ENCODE measurements at places on chromosomes 3 and 15.

DNA sequence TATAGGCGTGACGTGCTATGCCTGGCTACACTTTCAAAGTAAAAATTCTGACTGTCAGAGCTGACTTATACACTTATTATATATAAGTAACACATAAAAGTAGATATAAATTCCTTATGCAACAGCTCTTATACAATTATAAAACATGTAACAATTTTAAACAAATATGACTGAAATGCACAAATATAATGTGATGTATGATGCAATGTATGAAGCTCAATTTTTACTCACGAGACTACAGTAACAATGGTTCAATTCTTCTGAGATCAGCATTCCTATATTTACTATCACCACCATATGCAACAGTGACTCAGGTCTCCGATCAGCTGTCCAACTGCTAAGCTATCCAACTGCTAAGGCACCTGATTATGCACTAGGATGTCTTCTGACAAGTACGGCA, 8.2 kb downstream of the BNIP2 start:
- no peak for DNase-seq

DNA sequence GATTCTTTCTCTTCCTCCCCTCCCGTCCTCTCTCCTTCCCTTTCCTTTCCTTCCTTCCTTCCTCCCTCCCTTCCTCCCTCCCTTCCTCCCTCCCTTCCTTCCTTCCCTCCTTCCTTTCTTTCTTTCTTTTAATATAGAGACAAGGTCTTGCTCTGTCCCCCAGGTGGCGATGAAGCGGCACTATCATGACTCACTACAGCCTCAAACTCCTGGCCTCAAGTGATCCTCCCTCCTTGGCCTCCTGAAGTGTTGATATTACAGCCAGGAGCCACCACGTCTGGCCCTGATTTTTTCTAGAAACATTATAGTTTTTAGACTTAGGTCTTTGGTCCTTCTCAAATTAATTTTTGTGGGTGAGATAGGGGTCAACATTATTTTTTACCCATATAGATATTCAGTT, 15.5 kb downstream of the GRM2 start:
- no peak for DNase-seq

- no peak for DNase-seq
Observed at GRCh38 chr3:141288336-141288990, 56.8 kb downstream of the PXYLP1 start.

- DNase-seq = no peak
Observed at GRCh38 chr3:8183627-8184026, 318.0 kb upstream of the LMCD1 start.

DNA sequence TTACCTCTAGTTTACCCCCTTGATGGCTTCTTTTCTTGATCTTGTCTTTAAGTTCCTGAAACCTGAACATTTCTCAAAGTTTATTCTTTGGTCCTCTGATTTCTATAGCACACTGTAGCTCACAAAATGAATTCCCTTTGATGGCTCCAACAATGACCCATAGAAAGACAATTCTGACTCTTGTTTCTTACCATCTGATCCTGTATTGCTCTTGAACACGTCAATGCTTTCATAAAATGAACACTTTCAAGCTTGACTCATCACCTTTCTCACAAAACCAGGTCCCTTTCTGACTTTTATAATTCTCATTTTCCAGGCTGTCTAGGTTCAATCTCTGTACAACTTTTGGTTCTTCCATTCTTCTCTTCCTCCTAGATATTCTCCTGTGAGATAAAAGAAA, 5.7 kb upstream of the GAP43 start:
- no peak for DNase-seq

GRCh38 chr3:5162102-5162501, 25.4 kb upstream of the EDEM1 start:
- DNase-seq = no peak

DNA sequence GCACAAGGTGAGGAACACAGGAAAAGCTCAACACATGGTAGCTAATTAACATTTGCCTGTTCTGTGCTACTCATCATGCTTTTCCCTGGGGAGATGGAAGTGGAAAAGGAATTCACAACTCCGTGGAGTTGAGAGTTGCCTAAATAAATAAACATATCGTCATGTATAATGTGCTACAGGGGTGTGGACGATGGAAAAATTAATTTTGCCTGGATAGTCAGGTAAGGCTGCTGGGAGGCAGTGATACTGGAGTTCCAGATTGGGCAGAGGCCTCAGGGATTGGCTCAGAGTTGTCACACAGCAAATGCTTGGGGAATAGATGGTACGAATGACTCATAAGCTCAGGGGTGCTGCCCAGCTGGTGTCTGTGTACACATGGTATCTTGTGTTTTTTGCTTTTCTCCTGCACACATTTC, 3.1 kb upstream of the ABHD6 start:
- no peak for DNase-seq

DNA sequence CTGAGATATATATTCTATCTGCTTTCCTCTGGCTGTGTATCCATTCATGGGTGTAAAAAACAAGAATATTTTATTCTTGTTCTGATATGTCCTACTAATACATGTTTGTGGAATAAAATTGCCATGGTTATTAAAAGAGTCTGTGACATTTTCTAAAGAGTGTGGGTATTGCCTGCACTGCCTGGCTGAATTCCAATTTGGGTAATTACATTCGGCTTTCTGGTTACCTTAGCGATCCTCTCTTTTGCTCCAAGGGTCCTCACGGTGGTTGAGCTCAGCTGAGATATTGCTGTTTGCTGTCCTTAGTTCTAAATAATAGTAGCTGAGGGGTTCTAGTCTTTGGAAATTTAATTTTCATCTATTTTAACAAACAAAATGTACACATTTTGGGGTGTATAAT, 301.4 kb upstream of the DNAJC19 start:
- DNase-seq = no peak

DNA sequence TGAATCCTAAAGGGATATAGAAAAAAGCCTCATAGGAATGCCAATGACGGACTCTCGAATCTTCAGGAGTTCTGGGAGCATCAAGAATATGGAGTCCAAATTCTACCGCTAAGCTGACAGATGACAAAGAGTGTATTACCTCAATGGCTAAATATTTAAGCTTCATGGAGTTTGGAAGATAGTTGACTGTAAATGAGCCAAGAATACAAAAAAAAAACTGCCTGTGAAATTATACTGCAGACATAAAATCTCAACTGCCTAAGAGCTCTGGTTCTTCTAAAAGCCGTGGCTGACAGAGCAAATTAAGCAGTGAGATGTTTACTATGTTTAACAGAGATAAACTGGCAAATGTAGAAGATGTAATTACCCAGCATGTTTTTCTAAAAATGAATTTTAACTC, 140.0 kb downstream of the GADL1 start:
- DNase-seq = no peak

DNA sequence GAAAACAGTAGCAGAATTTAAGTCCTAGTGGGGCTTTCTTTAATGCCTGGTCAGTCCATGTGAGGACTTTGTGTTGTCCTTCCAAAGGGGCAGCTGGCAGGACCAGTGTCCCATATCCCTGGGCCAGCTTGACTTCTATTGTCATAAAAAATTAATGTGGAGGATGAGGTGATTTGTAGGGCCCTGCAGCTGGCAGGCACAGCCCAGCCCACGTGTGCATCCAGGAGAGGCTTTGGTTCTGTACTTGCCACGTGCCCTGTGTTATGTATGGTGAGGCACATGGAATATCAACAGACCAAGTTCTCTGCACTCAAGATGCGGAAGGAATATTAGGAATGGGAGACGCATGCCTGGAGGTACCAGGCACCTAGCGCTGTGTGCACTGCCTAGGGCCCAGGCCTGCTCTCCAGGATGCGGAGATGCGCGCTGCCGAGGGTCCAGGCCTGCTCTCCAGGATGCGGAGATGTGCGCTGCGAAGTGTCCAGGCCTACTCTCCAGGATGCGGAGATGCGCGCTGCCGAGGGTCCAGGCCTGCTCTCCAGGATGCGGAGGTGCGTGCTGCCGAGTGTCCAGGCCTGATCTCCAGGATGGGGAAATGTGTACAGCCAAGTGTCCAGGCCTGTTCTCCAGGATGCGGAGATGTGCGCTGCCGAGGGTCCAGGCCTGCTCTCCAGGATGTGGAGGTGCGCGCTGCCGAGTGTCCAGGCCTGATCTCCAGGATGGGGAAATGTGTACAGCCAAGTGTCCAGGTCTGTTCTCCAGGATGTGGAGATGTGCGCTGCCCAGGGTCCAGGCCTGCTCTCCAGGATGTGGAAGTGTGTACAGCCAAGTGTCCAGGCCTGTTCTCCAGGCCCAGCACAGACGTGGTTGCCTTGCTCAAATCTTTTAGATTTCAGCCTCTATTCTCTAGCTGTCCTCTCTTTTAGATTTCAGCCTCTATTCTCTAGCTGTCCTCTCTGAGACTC, 183.3 kb upstream of the ROPN1 start:
- DNase-seq = no peak

DNA sequence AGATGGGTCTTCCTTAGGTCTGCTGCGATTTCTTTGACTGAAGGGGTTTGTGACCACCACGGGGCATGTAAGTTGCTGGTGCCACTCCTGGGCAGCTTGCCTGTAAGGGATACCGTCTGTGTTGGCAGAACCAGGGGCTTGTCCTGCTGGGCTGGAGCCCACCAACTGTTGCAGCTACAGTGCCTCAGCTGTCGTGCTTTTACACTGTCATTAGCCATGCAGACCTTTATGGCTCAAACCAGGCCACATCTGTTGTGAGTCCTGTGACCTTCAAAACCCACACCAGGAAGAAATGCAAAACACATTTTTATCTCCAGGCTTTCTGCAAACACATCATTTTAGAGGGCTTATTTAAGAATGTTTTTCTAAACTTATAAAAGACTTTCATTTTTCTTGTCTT, 168.7 kb downstream of the PTPRG start:
- DNase-seq = no peak

- no peak for DNase-seq
Observed at GRCh38 chr3:152688313-152688712, 146.6 kb upstream of the P2RY1 start.

GRCh38 chr3:188824566-188824965, 347.2 kb upstream of the TPRG1 start:
- no peak for DNase-seq

- no peak for DNase-seq
Observed at GRCh38 chr3:162641907-162642306, 1145.3 kb downstream of the OTOL1 start.

GRCh38 chr15:63626955-63627354, 29.8 kb downstream of the FBXL22 start:
- DNase-seq = no peak

- DNase-seq = no peak
Observed at GRCh38 chr15:51403946-51404695, 62.7 kb downstream of the GLDN start.

DNA sequence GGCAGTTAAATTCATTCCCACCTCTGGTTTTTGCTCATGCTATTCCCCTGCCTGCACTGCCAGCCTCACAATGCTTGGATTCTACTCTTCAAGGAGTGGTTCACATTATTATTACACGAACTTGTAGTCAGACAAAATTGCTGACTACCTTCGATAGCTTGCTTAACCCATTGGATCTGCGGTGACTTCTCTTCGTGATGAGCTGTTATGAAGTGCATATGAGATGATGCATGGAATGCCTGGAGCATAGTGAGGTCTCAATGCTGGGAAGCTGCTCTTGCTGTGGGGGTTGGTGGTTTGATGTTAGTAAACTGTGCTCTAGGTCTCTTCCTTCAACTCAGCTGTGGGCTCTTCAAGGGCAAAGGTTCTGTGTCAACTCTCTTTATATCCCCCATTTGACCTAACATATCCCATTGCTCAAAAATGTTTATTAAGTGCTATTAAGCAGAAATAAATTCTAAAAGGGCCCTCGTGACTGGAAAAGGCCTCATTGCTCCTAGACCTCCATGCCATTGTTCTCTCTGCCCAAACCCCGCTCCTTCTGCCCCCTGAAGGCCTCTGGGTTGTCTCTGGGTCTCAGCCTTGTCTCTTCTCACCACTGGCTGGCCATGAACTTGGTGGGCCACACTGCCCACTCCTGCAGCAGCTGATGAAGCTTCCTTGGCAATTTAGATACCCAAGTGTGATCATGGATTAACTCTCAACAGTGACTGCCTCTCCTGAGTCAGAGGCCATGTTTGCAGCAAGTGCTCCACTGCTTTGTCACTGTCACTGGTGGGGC, 4.5 kb upstream of the SLCO2A1 start:
- DNase-seq = no peak

GRCh38 chr15:98770984-98771383, 122.6 kb downstream of the IGF1R start:
- no peak for DNase-seq

DNA sequence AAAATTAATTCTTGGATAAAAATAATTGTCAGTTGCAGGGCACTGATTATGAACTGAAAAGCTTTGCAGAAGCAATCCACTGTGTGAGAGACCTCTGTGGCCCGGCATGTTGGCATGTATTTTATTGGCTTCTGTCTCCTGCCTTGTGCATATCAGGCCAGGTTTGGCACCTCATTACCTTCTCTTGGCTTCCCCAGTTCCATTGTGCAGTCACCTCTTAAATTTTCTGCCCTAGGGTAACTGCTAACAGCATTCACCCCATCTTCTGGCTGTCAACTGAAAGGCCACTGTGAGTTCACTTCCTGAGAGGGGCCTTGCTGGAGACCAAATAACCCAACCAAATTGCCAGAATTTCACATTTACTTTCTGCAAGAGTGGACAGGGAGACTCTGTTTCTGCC, 92.7 kb upstream of the RARB start:
- DNase-seq = no peak

DNA sequence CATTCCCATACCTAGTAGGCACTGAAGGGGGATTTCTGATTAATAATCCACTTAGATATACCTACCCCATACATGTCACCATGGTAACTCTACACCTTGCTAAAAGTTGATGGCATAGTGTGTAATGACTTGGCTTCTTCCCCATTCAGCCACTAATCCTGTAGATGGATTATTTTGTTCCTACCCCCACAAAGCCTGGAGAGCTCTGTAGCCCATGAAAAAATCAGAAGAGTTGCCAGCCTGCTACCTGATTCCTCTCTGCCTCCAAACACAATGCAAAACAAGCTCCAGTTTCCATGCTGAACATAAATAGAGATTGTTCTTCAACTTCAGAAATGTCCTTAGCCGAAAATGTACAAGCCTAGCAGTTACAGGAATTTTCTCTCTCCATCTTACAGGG, 98.9 kb upstream of the PFN2 start:
- DNase-seq = no peak

- no peak for DNase-seq
Observed at GRCh38 chr3:96319166-96319565, 495.2 kb upstream of the EPHA6 start.

DNA sequence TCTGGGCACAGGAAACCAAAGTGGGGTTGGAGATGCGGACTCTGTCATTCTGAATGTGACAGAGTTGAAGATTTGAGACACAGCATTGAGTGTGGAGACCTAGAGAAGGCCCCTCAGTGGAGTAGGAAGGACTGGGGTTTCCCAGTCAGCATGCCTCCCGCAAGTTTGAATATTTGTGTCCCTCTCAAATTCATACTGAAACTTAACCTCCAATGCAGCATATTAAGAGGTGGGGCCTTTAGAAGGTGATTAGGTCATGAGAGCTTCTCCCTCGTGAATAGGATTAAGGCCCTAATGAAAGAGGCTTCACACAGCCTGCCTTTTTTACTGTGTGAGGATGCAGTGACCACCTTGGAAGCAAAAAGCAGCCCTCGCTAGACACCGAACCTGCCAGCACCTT, 8.0 kb downstream of the HDDC3 start:
- DNase-seq = no peak

GRCh38 chr3:168824107-168824506, 728.4 kb upstream of the GOLIM4 start:
- DNase-seq = no peak

- no peak for DNase-seq
Observed at GRCh38 chr3:100609305-100609704, at the start of gene ADGRG7. Gene ADGRG7 (plus strand): TSS chr3:100609601. CDS start chr3:100609857, 256 bp downstream.

Measured in activated T-helper 1 cell treated with anti-CD3 and anti-CD28 coated beads, Interleukin-2, amount 50 U/mL, for 16 hours (primary cell).